Panc1 (cell line): ENCODE measurements at places on chromosomes 4 and X. TPM values are rescaled to one million over a fixed set of nuclear protein-coding genes. Genes with fewer than 3 reads are reported as not detected.

PASD1 gene
- total RNA-seq = not detected

XAGE2 gene
- total RNA-seq = not detected

RAB41 gene
- not detected for total RNA-seq

XAGE1B gene
- not detected for total RNA-seq

SGMS2 gene
- 15.6 TPM for total RNA-seq

SLC34A2 gene
- total RNA-seq = 0.77 TPM

DNA sequence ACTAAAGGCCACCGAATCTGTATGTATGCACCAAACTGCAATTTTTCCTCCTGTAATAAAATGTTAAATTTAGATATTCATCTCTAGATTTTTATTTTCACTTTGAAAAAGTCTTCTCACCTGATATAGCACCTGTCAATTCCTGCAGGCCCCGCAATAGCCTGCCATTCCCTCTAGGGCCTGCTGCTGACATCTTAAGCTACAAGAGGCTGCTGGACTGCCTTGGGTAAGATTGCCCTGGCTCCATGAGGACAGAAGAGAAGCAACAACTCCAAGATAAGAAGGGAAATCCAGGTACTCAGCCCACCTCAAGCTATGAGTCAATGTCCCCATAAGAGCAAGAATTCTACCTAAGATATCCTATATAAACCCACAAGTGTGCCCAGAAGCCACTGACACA is 230.2 kb upstream of the AGTR2 start:
- no peaks in the 10 kb centered on the region for H3K27me3 ChIP-seq
- no peak overlapping the region for H3K27ac ChIP-seq
- H3K4me1 ChIP-seq = no peaks in the 10 kb centered on the region
- no peaks in the 10 kb centered on the region for H3K36me3 ChIP-seq
- no peak for DNase-seq

- DNase-seq = no peak
- no peak overlapping the region for H3K4me3 ChIP-seq
- no peaks in the 10 kb centered on the region for H3K4me1 ChIP-seq
- no peaks in the 10 kb centered on the region for H3K27me3 ChIP-seq
Measured at GRCh38 chrX:31092970-31093638, 21.3 kb upstream of the FTHL17 start.

- H3K36me3 ChIP-seq = no peaks in the 10 kb centered on the region
- no peak for DNase-seq
- H3K4me3 ChIP-seq = no peak overlapping the region
- H3K4me1 ChIP-seq = no peaks in the 10 kb centered on the region
- H3K27ac ChIP-seq = no peak overlapping the region
Measured at GRCh38 chr4:122552898-122553297, 68.0 kb downstream of the IL21 start.

DNA sequence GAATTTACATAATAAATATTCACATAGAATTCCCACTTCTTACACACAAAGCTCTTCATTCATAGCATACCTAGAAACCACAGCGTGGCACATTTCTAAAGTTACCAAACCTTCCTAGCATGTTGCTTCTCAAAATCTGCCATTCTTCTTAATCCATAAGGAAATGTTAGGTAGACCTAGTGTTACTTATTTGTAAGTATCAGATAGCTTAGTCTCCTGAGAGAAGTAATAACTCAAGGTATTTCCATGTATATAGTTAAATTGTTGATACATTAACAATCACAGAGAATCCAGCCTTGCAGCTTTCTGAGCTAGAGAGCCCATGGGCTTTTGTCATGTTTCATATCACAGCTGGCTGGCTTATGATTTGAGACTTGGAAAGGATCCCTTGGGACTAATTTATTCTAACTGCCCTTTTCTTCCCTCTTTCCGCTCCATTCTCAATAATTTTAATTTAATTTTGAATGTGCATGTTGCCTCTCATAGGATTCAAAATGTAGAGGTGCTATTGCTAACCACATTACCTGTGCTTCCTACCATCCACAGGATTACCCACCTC is 17.6 kb downstream of the SH3RF1 start:
- no peak overlapping the region for H3K4me3 ChIP-seq
- H3K27ac ChIP-seq = peak overlapping the region; percentile 23; the same call in 1 of the 2 replicates

GRCh38 chrX:2875798-2876399 is 47.2 kb downstream of the GYG2 start:
- no peaks in the 10 kb centered on the region for H3K36me3 ChIP-seq
- DNase-seq = no peak
- H3K27me3 ChIP-seq = no peaks in the 10 kb centered on the region
- no peak overlapping the region for H3K27ac ChIP-seq

DNA sequence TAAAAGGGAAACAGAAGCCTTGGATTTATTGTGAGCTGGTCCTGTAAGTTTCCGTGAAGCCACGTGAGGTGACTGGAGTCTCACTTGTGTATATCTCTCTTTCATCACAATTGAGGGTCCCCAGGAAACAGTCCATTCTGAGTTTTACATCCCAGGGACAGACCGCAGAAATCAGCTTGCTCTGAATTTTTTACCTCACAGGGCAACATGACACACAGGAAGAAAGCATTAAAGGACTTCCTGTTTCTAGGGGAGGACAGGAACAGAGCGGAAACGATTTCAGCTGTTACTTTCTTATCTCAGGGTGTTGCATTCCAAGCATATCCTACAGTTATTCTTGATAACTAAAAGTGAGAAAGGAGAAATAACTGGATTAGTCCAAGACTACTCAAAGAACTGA is 553.5 kb downstream of the TRAM1L1 start:
- H3K27ac ChIP-seq = no peak overlapping the region
- no peaks in the 10 kb centered on the region for H3K4me1 ChIP-seq
- no peak for DNase-seq
- no peaks in the 10 kb centered on the region for H3K27me3 ChIP-seq
- H3K4me3 ChIP-seq = no peak overlapping the region

- no peak overlapping the region for H3K4me3 ChIP-seq
- no peaks in the 10 kb centered on the region for H3K36me3 ChIP-seq
- H3K27me3 ChIP-seq = no peaks in the 10 kb centered on the region
- H3K27ac ChIP-seq = no peak overlapping the region
Measured at GRCh38 chr4:179941911-179942310, 2301.3 kb upstream of the TENM3 start.

DNA sequence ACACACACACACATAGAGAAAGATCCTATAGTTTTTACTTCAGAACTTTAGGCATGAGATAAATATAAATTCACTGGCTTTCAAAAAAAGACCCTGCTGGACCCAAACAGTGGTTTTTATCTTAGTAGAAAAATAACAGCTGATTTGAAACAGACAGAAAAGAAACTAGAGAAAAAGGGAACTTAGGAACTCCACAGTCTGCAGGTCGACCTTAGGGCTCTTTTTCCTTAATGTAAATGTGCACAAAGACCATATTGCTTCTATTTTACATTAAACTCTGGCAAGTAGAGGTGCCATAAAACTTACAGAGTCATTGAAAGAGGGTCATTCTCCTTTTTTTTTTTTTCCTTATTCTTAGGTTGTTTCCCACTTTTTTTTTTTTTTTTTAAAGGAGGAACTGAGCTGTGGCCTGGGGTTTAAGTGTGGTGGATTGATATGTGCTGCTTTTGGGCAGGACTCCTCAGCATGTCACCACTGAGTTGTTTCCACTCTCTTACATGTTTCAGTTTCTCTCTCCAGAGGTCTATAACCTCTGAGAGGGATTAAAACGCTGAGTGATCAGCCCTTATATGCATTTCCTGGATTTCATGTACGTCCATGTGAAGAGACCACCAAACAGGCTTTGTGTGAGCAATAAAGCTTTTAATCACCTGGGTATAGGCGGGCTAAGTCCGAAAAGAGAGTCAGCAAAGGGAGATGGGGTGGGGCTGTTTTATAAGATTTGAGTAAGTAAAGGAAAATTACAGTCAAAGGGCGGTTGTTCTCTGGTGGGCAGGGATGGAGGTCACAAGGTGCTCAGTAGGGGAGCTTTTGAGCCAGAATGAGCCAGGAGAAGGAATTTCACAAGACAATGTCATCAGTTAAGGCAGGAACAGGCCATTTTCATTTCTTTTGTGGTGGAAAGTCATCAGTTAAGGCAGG is 70.8 kb upstream of the PACRGL start:
- H3K27ac ChIP-seq = no peak overlapping the region
- H3K36me3 ChIP-seq = no peaks in the 10 kb centered on the region
- no peak for DNase-seq
- no peaks in the 10 kb centered on the region for H3K4me1 ChIP-seq

GRCh38 chrX:153945956-153946943 is 1.8 kb upstream of the RENBP start:
- no peak overlapping the region for H3K27ac ChIP-seq
- H3K27me3 ChIP-seq = no peaks in the 10 kb centered on the region
- H3K4me1 ChIP-seq = peaks cover 26% of the 10 kb centered on the region
- no peaks in the 10 kb centered on the region; the same call in 1 of the 2 replicates for H3K36me3 ChIP-seq

GRCh38 chr4:111400741-111401140 is 744.5 kb upstream of the FAM241A start:
- H3K4me3 ChIP-seq = no peak overlapping the region
- no peaks in the 10 kb centered on the region for H3K27me3 ChIP-seq
- H3K4me1 ChIP-seq = no peaks in the 10 kb centered on the region
- no peaks in the 10 kb centered on the region for H3K36me3 ChIP-seq
- DNase-seq = no peak

DNA sequence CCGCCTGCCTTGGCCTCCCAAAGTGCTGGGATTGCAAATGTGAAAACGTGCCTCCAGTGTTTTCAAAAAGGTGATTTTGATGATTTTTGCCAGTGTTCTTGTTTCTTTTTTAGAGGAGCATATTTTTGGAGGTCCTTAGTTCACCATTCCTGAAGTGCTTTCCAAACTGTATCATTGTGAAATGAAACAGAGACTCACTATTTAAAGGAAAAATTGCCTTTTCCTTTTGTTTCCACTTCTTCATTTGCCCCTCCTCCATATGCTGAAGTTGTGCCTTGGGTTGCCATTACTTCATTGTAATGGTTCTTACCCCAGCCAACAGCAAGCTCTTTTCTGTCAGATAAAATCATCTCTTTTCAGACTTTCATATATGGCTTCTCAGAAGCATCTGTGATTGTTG is 164.4 kb downstream of the FNIP2 start:
- no peak overlapping the region for H3K27ac ChIP-seq
- no peak for DNase-seq
- H3K36me3 ChIP-seq = no peaks in the 10 kb centered on the region
- H3K4me1 ChIP-seq = no peaks in the 10 kb centered on the region

- no peak for DNase-seq
- H3K27me3 ChIP-seq = no peaks in the 10 kb centered on the region
- no peaks in the 10 kb centered on the region for H3K4me1 ChIP-seq
- H3K27ac ChIP-seq = no peak overlapping the region
- H3K36me3 ChIP-seq = no peaks in the 10 kb centered on the region
- H3K4me3 ChIP-seq = no peak overlapping the region
Measured at GRCh38 chr4:5826437-5827107, 66.3 kb downstream of the CRMP1 start.

DNA sequence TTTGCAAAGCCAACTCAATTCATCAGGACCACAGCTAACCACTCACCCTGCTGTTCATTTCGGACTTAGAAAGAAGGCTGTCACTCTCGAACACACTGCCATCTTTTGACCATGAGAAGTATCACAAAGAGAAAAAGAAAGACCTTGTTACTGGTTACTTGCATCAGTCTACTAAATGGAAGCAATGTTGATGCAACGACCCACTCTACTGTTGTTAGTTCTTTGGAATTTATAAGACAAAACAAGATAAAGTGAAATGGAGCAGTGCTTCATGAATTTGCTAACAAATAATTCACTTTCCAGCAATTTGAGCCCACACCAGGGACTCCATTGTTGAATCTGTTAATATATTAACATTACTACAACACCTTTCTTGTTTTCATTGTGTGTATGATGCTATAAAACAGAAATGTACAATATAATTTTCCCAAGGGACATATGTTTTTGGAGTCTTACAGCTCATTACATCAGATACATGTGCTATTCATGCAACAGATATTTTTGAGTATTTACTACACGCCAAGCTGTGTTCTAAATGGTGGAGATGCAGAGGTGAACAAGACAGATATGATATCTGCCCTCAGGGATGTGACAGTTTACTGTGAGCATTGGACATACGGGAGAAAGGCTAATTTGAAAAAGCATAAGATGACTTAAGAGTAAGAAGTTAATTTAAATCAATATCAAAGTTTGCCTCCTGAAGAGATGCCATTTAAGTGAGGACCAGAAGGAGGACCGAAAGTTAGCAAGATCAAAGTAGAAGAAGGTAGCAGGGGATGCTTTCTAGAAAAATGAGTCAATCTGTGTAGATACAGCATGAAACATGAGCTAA is 87.2 kb downstream of the AREG start:
- DNase-seq = peak; percentile 75
- H3K4me3 ChIP-seq = no peak overlapping the region
- no peaks in the 10 kb centered on the region for H3K27me3 ChIP-seq
- H3K36me3 ChIP-seq = no peaks in the 10 kb centered on the region
- H3K27ac ChIP-seq = peak overlapping the region; percentile 56; the same call in 1 of the 2 replicates

GRCh38 chr4:150572704-150573504 is 9.0 kb upstream of the MAB21L2 start:
- DNase-seq = no peak
- H3K27ac ChIP-seq = no peak overlapping the region
- no peaks in the 10 kb centered on the region for H3K27me3 ChIP-seq
- H3K36me3 ChIP-seq = no peaks in the 10 kb centered on the region
- no peak overlapping the region for H3K4me3 ChIP-seq

DNA sequence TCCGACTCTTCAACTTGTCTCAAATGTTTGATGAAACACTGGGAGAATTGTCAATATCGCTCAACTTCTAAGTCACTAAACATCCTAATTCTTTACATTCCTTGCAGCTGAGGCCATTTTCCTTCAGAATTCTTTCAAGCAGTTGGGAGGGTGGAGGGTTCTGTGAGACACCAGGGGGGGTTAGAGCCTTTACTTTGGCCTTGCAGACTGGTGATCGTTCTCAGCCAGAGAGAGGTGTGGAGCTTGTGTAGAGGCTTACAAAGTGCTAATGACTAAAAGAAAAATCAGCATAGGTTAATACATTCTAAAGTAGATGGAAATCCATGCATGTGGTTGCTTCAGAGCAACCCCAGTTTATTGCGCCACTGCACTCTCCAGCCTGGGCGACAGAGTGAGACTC is 21.3 kb upstream of the SOX3 start:
- no peaks in the 10 kb centered on the region for H3K36me3 ChIP-seq
- H3K4me3 ChIP-seq = no peak overlapping the region
- no peak overlapping the region for H3K27ac ChIP-seq
- H3K4me1 ChIP-seq = no peaks in the 10 kb centered on the region
- no peak for DNase-seq

DNA sequence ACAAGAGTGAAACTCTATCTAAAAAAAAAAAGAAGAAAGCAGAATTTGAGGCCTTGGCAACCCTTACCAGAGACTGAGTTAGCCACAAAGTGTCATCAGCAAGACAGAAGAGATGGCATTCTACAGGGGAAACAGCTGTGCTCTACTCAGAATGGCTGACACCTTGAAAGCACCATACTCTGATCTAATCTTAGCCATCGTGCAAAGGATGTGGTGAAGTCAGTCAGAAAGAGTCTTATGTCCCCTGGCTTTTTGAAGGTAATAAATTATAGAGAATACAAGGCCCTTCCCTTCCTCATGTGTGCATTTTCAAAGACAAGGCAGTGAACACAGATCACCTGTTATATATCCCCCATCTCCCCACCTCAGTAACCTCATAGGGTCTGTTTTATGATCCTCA is 13.2 kb downstream of the CLNK start:
- H3K4me3 ChIP-seq = no peak overlapping the region
- H3K27me3 ChIP-seq = no peaks in the 10 kb centered on the region
- H3K4me1 ChIP-seq = no peaks in the 10 kb centered on the region
- no peak overlapping the region for H3K27ac ChIP-seq

- H3K27ac ChIP-seq = no peak overlapping the region
- H3K36me3 ChIP-seq = no peaks in the 10 kb centered on the region
- no peak overlapping the region for H3K4me3 ChIP-seq
Measured at GRCh38 chrX:9885150-9885549, 82.0 kb upstream of the CLDN34 start.
